PC-9 (cell line): ENCODE measurements at places on chromosomes 5 and 9.

DNA sequence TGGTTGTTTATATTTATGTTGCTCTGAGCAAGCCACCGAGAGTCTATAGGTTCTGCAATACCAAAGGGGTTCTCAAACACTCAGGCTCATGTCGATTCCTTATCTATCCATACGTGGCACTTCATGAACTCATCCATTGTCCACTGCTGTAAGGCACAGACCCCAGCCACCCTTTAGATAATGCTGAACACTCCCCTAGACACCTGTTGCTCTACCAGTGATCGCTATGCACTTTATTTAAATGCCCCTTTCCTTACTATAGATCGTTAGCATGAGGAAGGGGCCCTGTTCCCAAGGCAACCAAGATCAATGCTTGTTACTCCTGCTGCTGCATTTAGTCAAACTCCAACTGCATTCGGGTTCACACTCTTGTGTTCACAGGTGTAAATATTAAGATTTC is 171.9 kb downstream of the PAM start:
- H3K27ac ChIP-seq: no peak overlapping the region
- no peaks in the 10 kb centered on the region for H3K36me3 ChIP-seq
- H3K4me3 ChIP-seq: no peak overlapping the region
- no peaks in the 10 kb centered on the region for H3K27me3 ChIP-seq

DNA sequence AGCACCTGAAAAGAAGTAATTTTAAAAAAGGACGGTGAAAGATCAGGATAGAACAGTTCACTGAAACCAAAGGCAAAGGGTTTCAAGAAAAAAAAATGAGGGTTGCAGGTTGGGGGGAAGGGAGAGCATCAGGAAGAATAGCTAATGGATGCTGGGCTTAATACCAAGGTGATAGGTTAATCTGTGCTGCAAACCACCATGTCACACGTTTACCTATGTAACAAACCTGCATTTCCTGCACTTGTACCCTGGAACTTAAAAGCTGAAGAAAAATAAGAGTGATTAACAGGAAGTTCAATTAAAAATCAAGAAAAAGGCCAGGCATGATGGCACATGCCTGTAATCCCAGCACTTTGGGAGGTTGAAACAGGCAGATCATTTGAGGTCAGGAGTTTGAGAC is 44.1 kb upstream of the RNF38 start:
- DNase-seq: no peak
- no peaks in the 10 kb centered on the region for H3K27me3 ChIP-seq
- no peaks in the 10 kb centered on the region for H3K36me3 ChIP-seq
- peak overlapping the region; percentile 41; the same call in 1 of the 2 replicates for H3K27ac ChIP-seq

DNA sequence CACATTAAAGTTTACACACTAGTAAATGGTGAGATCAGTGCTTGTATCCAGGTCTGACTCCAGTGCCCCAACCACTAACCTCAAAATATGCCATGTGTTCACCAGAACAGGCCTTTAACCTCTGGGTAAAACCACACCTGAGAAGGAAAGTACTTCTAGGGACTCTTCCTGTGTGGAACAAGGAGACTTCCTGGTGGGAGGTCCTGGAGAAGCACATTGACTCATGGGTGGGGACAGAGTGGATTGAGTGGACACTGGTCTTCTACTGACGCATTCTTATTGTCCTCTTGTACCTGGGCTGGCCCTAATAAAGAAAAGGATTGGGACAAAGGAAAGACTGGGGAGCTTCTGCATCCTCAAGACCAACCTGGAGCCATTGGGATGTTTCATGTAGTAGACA is 43.4 kb downstream of the ANGPTL2 start:
- peaks cover 52% of the 10 kb centered on the region for H3K4me1 ChIP-seq
- H3K27ac ChIP-seq: no peak overlapping the region
- no peak for DNase-seq
- H3K27me3 ChIP-seq: no peaks in the 10 kb centered on the region
- no peak overlapping the region for H3K4me3 ChIP-seq

GRCh38 chr5:14168144-14168792 is 25.1 kb downstream of the TRIO start:
- no peak for DNase-seq
- no peaks in the 10 kb centered on the region for H3K27me3 ChIP-seq
- H3K27ac ChIP-seq: no peak overlapping the region; the same call in 1 of the 2 replicates
- peaks cover 56% of the 10 kb centered on the region for H3K4me1 ChIP-seq
- H3K4me3 ChIP-seq: no peak overlapping the region

DNA sequence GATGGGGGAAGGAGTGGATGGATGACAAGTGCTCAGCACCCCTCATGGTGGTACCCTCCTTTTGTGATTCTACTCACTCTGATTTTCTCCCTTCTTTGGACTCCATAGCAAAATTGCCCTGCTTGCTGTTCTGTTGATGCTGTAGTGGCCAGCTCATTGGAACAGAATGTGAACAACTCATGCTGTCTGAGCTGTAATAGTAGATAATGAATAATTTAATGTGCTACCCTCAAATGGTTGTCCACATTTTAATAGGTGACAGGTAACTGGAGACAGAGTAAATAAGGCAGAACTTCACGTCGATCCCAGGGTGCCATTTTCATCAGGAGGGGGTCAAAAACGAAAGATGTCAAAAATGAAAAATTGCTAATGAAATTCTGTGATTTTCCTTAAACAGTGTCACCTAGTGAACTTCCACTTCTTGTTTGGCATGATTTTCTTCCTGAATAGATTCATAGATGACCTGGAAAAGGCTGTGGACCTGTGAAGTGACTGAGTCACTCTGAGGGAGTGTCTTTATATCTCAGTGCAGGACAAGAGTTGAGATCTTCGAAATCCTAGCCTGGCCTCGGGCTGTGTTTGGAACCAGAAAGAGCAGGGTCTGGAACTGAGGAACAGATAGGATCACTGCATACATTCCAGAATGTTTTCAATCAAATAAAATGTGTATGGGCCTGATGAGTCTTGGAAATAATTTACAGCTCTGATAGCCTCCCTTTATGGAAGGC is 270.2 kb downstream of the PSAT1 start:
- H3K27ac ChIP-seq: no peak overlapping the region
- DNase-seq: peak; percentile 49
- no peak overlapping the region for H3K4me3 ChIP-seq
- no peaks in the 10 kb centered on the region for H3K27me3 ChIP-seq
- no peaks in the 10 kb centered on the region for H3K4me1 ChIP-seq

DNA sequence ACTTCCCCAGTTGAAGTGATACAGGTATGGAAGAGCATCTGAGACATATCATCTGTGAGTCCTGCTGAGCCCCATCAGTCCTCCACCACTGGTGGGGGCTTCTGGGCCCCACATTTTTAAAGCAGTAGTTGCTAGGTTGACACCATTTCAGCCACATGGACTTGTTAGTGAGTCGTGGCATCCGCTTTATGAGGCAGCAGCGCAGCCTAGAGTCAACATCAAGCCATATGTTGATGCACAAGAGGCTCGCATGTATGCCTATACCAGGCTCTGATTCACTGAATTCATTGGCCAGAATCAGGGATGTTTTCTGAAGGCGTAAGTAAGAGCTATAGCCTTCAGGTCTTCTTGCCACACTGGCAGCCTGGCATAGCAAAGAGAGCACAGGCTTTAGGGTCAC is 26.8 kb downstream of the ZNF346 start:
- DNase-seq: no peak
- no peaks in the 10 kb centered on the region for H3K4me1 ChIP-seq
- peaks cover 3% of the 10 kb centered on the region; the same call in 1 of the 2 replicates for H3K36me3 ChIP-seq

DNA sequence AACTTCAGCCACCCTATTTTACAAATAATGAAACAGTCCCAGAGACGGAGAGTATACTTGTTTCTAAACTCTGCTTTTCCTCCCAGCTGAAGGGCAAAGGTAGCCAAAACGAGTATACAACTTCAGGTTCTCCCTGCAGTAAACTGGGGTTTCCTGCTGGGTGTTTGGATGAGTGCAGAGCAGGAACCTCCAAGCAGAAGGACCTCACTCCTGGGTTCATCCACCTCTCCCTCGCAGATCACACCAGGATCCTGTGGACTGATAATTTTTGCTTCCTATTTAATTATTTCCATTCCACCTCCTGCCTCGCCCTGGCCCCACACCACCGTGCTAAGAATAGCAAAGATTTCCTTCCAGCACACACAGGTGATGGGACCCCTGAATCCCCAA is 2.0 kb upstream of the FOXB2 start:
- no peaks in the 10 kb centered on the region for H3K4me1 ChIP-seq
- H3K27me3 ChIP-seq: peaks cover 11% of the 10 kb centered on the region
- H3K36me3 ChIP-seq: no peaks in the 10 kb centered on the region
- H3K27ac ChIP-seq: no peak overlapping the region

GRCh38 chr5:21007781-21008180 is 1019.8 kb upstream of the CDH18 start:
- H3K27ac ChIP-seq: no peak overlapping the region
- H3K4me3 ChIP-seq: no peak overlapping the region
- H3K36me3 ChIP-seq: no peaks in the 10 kb centered on the region
- H3K4me1 ChIP-seq: no peaks in the 10 kb centered on the region
- no peaks in the 10 kb centered on the region for H3K27me3 ChIP-seq

GRCh38 chr5:8568858-8569257 is 699.9 kb downstream of the MTRR start:
- H3K4me1 ChIP-seq: no peaks in the 10 kb centered on the region
- no peak overlapping the region for H3K4me3 ChIP-seq
- H3K36me3 ChIP-seq: no peaks in the 10 kb centered on the region

GRCh38 chr5:42858031-42858643 is 46.4 kb upstream of the SELENOP start:
- H3K27me3 ChIP-seq: peaks cover 26% of the 10 kb centered on the region; the same call in 1 of the 2 replicates
- DNase-seq: no peak
- no peaks in the 10 kb centered on the region for H3K36me3 ChIP-seq
- H3K4me1 ChIP-seq: no peaks in the 10 kb centered on the region; the same call in 1 of the 2 replicates
- no peak overlapping the region for H3K4me3 ChIP-seq

DNA sequence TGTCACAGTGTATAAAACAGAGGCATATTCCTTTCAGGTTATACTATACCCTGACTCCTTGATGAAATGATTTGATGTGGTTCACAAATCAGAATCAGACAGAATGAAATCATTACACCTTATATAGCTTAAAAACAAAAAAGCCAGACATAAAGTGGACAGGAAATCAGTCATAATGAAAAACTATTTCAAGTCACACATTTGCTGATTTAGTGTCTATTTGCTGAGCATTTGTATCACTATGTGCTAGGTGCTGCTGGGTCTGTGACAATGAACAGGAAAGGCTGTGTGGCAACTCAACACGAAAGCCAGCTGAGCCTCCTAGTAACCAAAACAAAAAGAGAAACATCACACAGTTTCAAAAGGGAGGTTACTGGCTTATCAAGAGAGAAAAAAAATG is 194.0 kb downstream of the EFNA5 start:
- no peaks in the 10 kb centered on the region for H3K27me3 ChIP-seq
- H3K4me1 ChIP-seq: peaks cover 77% of the 10 kb centered on the region
- DNase-seq: peak; percentile 33

GRCh38 chr9:16572005-16572734 is 298.3 kb downstream of the BNC2 start:
- no peaks in the 10 kb centered on the region for H3K27me3 ChIP-seq
- H3K36me3 ChIP-seq: no peaks in the 10 kb centered on the region
- H3K4me3 ChIP-seq: no peak overlapping the region
- peaks cover 7% of the 10 kb centered on the region; the same call in 1 of the 2 replicates for H3K4me1 ChIP-seq
- H3K27ac ChIP-seq: no peak overlapping the region

DNA sequence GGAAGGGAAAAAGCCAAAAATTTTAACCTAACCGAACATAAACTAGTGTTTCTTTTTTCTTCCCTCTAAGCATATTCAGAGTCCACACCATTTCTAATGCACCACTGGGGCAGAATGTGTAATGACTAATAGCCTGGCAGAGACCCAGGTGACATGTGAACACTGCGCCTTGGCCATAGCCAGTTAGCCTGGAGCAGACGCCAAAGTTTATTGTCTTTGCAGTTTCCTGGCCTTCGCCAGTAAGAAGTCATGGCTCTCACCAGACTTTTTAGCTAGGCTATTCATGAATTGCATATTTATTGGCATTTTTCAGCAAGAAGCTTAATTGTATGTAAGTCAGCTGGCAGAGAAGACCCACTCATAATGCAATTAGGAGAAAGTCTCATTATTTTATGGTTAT is 182.8 kb upstream of the SLC27A6 start:
- no peak overlapping the region for H3K27ac ChIP-seq
- H3K4me3 ChIP-seq: no peak overlapping the region
- DNase-seq: no peak
- no peaks in the 10 kb centered on the region for H3K36me3 ChIP-seq

GRCh38 chr5:163967268-163967667 is 461.8 kb downstream of the MAT2B start:
- no peaks in the 10 kb centered on the region for H3K27me3 ChIP-seq
- no peak overlapping the region for H3K27ac ChIP-seq
- no peaks in the 10 kb centered on the region for H3K4me1 ChIP-seq
- no peak overlapping the region for H3K4me3 ChIP-seq

DNA sequence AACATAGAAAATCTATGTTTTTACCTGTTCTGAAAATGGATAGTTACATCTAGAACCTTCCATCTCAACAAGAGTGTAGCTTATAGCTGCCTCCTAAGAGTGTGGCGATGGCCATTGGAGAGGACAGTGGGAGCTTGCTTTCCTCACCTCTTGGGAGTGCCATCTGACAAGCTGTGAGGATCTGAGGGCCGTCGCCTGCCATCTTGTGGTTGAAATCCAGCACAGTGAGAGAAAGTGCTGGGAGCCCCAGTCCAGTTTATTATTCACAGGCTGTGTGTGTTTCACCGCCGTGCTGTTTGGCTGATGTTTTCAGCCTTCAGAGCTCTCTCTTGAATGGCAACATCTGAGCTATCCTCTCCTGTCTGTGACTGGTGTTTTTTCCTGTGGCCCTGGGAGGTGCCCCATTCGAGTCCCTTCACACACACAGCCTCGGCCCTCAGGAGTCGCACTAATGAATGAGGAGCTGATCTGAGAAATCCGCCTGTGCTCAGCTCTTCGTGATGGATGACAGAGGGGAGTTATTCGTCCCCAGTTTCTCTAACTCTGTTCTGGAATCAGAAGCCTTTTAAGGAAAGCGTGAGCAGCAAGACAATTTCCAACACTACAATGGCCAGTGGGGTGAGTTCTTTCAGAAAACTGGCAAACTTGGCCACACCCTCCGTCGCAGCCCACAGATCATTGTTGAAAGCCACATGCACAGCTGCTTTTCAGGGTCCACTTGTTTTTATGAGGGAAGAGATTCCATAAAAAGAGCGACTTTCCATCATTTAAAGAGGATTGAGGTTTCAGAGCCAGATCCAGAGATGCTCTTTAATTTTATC is 170.3 kb downstream of the PDZD2 start:
- peaks cover 69% of the 10 kb centered on the region for H3K27me3 ChIP-seq
- no peaks in the 10 kb centered on the region for H3K4me1 ChIP-seq
- no peak for DNase-seq
- H3K27ac ChIP-seq: no peak overlapping the region

GRCh38 chr5:171420431-171421241 is 1.2 kb downstream of the FGF18 start:
- H3K27me3 ChIP-seq: no peaks in the 10 kb centered on the region
- H3K4me3 ChIP-seq: peak overlapping the region; percentile 64
- no peaks in the 10 kb centered on the region for H3K36me3 ChIP-seq
- 0 out of 2 replicates have a peak, but pooled peaks cover 12% of the 10 kb centered on the region for H3K4me1 ChIP-seq
- H3K27ac ChIP-seq: no peak overlapping the region
- DNase-seq: peak; percentile 23
